ENCODE measurements at places on chromosomes 2 and 18.
A peak's percentile ranks its signal among the peaks of the same experiment; 100 is the strongest.

- DNase-seq, result no peak
These were observed 26.8 kb upstream of the GPR17 start for GRCh38 chr2:127619203-127619590.

- no peak for DNase-seq
These were observed 461.3 kb upstream of the DCC start for GRCh38 chr18:51878724-51879123.

DNA sequence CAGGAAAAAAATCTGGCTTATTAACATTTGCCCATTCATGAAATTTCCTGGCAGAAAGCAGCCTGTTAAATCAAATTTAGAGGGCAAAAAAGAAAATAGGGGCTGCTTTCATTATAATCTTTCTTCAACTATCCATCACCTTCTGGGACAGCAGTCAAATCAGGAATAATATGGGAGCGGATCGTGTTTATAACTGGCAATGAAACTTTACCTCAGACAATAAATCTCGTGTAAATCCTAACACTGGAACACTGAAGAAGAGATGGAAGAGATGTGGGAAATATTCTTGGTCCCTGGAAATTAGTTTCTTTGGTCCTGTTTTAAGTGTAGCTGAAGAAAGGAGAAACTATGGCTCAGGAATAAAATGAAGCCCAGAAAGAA lies 77.5 kb upstream of the SERTAD2 start:
- DNase-seq, result no peak

DNA sequence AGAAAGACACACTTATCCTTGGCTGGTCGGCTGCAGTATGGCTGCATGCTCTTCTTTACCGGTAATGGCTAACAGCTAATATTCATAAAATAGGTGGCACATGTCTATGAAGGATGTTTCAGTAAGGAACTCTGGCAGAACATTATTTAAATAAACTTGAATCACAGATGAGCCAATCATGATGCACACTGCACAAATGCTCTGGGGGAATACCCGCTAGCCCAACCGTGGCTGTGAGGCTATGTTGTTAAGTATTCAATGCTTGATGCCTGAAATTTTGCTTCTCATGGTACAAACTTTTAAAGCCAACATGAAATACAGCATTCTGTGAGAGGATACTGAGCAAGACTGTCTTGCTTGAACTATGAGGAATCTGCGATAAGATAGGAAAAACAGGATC lies 505.8 kb downstream of the ZEB2 start:
- no peak for DNase-seq

- DNase-seq, result no peak
These were observed 5.7 kb upstream of the C2orf80 start for GRCh38 chr2:208195531-208195930.

GRCh38 chr2:69846182-69847067 lies 17.0 kb downstream of the GMCL1 start:
- no peak for DNase-seq

DNA sequence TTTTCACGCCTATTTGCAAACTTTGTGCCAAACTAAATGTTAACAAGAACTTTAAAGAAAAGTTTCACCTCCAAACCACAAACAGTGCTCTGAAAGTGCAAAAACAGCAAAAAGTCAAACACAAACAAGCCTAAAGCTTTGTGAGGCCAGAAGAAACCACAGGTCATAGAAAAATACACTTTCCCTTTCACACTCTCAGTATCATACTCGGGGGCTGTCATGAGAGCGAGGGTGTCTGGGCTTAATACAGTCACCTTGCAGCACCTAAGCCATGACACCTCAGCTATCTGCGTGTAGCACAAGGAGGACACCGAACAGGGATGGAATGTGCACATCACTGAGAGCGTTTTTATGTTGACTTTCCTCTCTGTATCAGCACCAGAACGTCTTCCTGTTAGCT lies 26.6 kb upstream of the SEH1L start:
- no peak for DNase-seq

GRCh38 chr18:27627927-27628326 lies 442.8 kb upstream of the CHST9 start:
- DNase-seq, result no peak

GRCh38 chr2:203143391-203143790 lies 95.4 kb upstream of the CYP20A1 start:
- DNase-seq, result no peak

- no peak for DNase-seq
These were observed 139.6 kb downstream of the TWIST2 start for GRCh38 chr2:238987352-238987981.

DNA sequence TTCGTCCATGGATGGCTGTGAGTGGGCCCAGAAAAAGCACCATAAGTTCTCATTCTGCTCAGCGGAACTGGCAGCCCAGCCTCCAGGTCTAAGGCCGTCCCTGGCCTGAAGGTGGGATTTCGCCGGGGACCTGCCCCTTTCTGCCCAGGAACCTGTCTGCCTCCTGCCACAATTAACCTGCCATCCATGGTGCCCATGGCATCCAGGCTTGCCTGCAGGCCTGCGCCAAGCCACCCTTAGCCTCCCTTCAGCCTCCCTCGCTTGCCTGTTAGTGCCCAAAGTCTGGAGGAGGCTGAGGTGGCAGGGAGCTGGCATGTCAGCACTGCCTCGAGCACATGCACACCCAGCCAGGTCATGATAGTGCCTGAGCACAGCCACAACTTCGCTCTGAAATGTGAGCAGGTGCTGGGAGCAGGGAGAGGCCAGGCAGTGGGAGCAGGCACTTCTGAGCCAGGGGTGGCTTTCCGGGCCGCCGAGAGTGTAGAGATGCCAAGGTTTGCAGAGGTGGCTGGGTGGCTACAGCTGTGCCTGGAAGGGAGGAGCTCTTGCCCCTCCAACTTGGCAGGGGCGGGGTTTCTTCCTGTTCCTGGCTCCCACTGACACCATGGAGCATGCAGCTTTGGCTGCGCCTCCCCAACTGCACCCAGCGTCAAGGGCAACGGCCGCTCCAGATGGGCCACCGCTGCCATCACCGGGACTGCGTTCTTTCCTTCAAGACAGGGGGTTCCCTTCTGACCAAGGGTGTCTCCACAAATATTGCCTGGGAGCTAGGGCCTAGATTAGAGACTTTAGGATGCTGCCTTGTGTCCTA lies 648.9 kb upstream of the VRK2 start:
- DNase-seq, result no peak

GRCh38 chr2:157053876-157054275 lies 203.6 kb upstream of the GALNT5 start:
- no peak for DNase-seq

DNA sequence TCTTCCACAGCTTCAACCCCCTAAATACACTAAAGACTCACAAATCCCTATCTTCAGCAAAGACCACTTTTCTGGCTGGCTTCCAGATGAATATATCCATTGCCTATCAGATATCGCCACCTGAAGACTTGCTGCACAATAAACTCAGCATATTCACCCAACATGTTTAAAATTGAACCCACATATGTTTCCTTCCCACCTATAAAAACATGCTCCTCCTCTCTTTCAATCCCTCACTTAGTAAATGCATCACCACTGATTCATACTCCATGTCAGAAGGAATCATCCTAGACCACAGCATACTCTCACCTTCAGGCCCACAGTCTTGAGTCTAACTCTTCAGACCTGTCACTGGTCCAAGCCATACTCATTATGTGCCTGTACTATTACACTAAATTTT lies 5.3 kb downstream of the SPC25 start:
- DNase-seq, result no peak

DNA sequence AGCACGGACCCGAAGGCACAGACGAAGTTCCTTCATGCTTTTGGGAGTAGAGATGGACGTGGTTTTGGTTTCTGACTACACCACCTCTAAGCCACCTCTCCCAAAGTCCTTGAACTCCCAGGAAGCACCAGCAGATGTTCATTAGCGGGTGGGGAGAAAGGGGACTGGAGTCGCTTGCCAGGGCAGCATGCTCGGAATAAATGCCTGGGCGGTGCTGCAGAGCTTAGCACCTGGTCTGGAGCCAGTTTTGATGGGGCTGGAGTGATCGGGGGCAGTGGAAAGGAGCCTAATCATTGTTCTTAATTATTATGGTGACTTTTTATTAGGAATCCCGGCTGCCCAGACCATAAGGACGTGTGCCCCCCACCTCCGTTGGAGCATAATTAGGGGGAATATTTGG lies 220.8 kb downstream of the TFCP2L1 start:
- no peak for DNase-seq

- no peak for DNase-seq
These were observed 27.3 kb upstream of the GREB1 start for GRCh38 chr2:11506611-11506969.

- DNase-seq, result no peak
These were observed 33.9 kb downstream of the MBP start for GRCh38 chr18:77098538-77099174.

GRCh38 chr2:203155406-203155805 lies 83.4 kb upstream of the CYP20A1 start:
- DNase-seq, result no peak

GRCh38 chr2:240112914-240113690 lies 23.0 kb downstream of the COPS9 start:
- DNase-seq, result no peak

DNA sequence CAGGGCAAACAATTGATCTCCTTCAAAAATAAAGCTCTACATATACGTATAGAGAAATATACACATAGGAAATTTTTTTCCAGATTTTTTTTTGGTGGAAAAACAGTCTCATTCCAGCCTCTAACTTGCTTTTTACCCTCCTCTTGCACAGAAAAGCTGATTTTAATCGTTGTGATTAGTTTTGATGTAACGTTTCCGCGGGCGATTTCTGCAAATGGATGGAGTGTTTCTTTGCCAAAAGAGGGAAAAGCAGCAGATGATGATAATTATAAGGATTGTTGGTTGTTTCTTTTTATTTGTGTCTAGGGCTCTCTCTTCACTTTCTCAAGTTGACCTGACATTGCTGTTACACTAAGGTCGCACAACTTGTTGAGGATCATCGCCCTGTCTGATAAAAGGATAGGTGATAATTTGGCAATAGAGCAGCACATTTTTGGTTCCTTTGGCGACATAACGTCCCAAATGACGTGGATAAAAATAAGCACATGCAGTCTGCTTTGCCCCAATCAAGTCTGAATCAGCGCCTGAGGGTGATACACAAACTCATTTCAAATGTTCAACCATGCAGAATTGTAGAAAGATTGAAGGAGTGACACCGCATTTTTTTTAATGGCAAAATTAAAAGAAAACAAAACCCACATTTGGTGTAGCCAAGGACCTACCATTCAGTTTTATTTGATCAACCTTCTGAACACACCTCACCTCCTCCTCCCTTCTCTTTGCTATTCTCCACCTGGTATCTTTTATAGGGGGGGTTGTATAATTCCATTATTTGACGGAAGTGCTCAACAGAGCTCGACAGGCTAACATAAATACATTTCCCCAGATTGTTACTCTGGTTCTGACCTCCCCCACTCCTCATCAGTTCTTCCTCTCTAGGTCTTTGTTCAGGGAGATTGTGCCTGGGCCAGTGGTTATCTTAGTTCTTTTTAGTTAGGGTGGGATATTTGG lies 109.6 kb upstream of the KCTD1 start:
- no peak for DNase-seq

DNA sequence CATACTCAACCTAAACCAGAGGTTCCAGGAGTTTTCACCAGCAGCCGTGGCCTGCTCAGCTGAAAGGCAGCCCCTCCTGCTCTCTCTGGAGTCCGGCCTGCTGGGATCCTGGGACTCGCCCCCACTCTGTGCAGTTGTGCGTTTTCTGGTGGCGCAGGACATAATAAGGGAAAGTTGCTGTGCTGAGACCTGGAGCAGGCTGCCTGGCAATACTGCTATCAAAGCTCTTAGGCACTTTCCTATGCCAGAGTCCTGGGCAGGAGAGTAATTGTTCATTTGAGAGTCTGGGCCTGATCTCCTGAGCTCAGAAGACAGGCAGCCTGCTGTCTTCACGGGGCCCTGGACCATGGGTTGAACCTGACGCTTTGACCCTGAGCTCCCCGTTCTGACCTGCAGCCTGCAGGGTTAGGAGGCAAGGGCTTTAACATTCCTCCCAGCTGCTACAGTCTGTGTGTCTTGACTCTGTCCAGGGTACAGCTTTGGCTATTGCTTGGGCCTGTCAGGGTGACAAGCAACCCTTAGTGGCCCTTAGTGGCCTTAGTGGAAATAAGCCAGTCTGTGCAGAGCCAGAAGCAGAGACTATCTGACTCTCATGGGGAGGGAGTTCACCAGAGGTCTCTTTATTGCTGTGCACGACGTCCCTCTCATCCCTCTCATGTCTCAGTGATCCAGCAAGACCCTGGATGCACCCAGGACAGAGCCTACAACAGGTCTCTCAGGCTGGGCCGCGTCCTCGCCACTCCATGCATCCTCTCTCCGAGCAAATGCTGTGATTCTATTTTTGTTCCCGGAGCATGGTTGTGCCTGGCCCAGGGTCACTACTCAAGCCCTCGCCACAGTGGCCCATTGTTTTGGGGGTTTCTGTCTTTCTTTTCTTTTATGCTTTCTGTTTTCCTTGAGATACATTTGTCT lies 60.6 kb downstream of the ACKR3 start:
- DNase-seq, result no peak

DNA sequence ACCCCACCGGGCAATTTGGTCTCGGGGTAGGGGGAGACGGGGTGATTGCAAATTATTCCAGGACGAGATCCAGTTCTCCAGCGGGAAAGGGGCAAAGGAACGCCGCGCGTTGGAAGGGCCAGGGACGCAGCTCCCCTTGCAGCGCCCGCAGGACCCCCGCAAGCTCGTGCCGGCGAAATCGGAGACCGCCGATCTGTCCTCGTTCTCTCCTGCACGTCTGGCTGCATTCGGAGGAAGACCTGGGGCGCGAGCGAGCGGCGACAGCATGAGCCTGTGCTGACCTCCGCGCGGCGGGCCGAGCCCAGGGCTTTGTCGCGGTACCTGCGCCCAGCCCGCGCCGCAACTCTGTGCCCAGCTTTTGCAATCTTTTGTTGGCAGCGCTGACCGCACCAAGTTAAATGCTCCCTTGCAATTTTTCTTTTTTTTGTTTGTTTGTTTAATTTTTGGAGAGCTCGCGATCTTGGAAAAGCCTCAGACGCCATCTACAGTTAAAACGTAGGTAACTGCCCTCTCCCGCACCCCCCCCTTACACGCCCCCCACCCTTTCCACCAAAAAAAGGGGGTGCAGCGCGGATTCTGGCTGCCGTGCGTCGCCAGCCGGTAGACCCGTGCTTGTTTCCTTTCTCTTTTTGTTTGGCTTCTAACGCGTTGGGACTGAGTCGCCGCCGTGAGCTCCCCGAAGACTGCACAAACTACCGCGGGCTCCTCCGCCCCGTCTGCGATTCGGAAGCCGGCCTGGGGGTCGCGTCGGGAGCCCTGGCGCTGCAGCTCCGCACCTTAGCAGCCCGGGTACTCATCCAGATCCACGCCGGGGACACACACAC lies 667 bp downstream of the TRIB2 start:
- DNase-seq, result peak; percentile 48

GRCh38 chr2:68915393-68915792 lies 37.3 kb downstream of the GKN2 start:
- no peak for DNase-seq

DNA sequence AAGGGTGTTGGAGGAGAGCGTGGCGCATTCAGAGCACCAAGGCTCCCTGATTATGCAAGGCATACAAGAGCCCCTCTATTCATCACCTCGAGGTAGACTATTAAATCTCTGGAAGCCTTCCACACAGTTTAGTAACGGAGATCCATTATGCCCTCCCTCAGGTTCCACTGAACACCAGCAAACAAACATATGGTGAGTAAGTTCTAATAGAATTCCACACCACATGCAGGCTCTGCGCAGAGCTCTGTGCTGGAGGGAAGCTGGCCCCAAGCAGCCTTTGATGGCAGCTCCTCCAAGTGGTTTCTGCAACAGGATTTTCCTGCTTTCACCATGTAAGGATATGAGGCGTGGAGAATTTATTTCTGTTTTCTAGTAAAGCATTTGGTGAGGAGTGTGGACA lies 238.6 kb downstream of the C1D start:
- DNase-seq, result no peak

- peak; percentile 79 for DNase-seq
These were observed 2.1 kb downstream of the ARID5A start for GRCh38 chr2:96538487-96539214.

Measured in stimulated activated CD4-positive, alpha-beta T cell treated with anti-CD3 and anti-CD28 coated beads, Interleukin-2, amount 100 ng/mL, for 4 hours (primary cell).